ENCODE measurements at places on chromosomes 4 and X. TPM values are rescaled to one million over a fixed set of nuclear protein-coding genes. Genes with fewer than 3 reads are reported as not detected.

ZNF157 gene
- total RNA-seq: not detected

- H3K36me3 ChIP-seq: no peaks in the 10 kb centered on the region
- no peak for DNase-seq
- H3K27ac ChIP-seq: no peak overlapping the region
- H3K27me3 ChIP-seq: peaks cover 3% of the 10 kb centered on the region
- H3K4me3 ChIP-seq: no peak overlapping the region
These were observed 10.0 kb downstream of the CLCN4 start for GRCh38 chrX:10166731-10167151.

DNA sequence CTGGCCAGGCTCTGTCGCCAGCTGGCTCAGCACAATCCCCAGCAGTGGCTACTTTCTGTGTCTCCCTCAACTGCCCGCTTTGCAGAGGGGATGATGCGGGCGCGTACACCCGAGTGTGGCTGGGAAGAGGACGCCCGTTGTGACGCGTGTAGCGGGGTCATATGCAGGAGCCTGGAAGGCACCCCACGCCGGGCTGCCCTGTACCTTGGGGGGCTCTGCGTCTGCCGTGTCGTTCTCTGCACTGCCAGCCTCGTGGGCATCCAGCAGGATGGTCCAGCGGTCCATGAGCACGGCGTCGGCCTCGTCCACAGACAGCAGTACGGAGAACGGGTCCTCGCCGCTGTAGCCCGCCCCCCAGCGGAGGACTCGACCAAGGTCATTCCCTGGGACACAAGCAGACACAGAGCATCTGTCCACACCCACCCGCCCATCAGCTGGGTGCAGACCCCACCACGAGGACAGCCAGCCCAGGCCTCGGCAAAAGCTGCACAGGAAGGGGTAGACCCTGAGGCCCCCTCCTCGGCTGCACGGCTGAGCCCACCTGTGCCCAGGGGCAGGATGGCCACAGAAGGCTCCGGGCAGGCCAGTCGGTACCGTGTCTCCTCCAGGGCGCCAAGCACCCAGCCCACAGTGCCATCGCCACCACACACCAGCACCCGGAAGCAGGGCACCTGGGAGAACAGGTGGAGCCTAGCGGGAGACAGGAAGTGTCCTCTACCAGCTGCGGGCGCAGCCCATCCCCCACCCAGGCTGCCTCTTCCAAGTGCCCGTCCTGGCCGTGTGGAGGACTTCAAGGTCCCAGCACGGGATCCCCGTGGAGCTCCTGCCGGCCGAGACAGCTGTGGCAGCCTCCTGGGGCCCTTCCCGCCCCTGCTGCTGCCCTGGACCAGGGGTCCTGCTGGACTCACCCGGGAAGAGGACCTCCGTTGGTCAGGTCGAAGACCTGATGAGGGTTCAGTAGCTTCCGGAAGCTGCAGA is 10.8 kb downstream of the DGKQ start:
- DNase-seq: peak; percentile 74
- H3K27me3 ChIP-seq: no peaks in the 10 kb centered on the region
- H3K27ac ChIP-seq: peak overlapping the region; percentile 55
- H3K4me3 ChIP-seq: peak overlapping the region; percentile 6
- no peaks in the 10 kb centered on the region for H3K4me1 ChIP-seq

DNA sequence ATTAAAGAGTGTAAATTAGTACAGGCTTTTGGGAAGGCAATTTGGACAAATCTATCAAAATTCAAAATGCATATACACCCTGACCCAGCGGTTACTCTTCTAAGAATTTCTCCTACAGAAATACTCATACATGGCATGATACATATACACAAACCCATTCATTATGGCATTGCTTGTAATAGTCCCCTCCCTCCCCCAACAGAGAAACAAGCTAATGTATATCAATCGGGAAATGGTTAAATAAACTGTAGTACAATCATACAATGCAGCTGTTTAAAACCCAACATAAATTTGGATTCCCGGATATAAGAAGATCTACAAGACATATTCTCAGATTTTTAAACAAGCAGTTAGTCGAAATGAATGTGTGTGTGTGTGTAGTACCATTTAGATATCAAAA is 808 bp downstream of the HUWE1 start:
- peak overlapping the region; percentile 72 for H3K27ac ChIP-seq
- no peaks in the 10 kb centered on the region for H3K27me3 ChIP-seq
- peak overlapping the region; percentile 50 for H3K4me3 ChIP-seq
- no peak for DNase-seq
- H3K4me1 ChIP-seq: no peaks in the 10 kb centered on the region

GRCh38 chr4:141786946-141787345 is 150.6 kb downstream of the IL15 start:
- H3K27ac ChIP-seq: no peak overlapping the region
- H3K36me3 ChIP-seq: no peaks in the 10 kb centered on the region
- no peaks in the 10 kb centered on the region for H3K4me1 ChIP-seq
- no peaks in the 10 kb centered on the region for H3K27me3 ChIP-seq

DNA sequence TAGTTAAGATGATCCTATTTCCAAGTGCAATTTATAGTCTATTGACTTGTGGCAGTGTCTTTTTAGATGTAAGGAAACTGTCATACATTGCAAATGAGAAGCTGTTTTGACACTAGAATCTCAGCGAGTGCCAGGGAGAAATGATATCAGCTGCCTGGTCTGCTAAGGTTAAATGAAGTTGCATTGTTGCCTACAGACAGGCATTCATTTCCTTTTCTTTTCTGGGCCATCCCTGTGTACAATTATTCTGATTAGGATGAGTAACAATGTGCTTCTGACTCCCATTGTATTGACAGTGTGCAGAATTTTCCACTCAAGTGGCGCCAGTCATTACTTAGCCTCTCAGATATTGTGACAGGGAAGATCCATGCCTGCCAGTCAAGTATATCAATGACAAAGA is 231.2 kb downstream of the GPAT3 start:
- no peak overlapping the region for H3K27ac ChIP-seq
- no peaks in the 10 kb centered on the region for H3K4me1 ChIP-seq
- no peak overlapping the region for H3K4me3 ChIP-seq
- no peak for DNase-seq
- H3K36me3 ChIP-seq: no peaks in the 10 kb centered on the region
- no peaks in the 10 kb centered on the region for H3K27me3 ChIP-seq

- H3K4me3 ChIP-seq: no peak overlapping the region
- H3K4me1 ChIP-seq: no peaks in the 10 kb centered on the region
- no peaks in the 10 kb centered on the region for H3K27me3 ChIP-seq
These were observed 593.2 kb downstream of the TMA16 start for GRCh38 chr4:164087733-164088132.
